ENCODE measurements at places on chromosomes 5 and 9. TPM values are rescaled to one million over a fixed set of nuclear protein-coding genes. Genes with fewer than 3 reads are reported as not detected.

DDX31 gene
- total RNA-seq = 7.0 TPM

CCIN gene
- total RNA-seq = 1.3 TPM

CD72 gene
- total RNA-seq = 6.7 TPM

CXCL14 gene
- total RNA-seq = under 0.01 TPM

SCGB3A2 gene
- total RNA-seq = not detected

SPINK4 gene
- total RNA-seq = not detected

ALG2 gene
- 27.5 TPM for total RNA-seq

PRDM9 gene
- under 0.01 TPM for total RNA-seq

TXNDC8 gene
- total RNA-seq = not detected

SEMA6A gene
- 0.27 TPM for total RNA-seq

GABRG2 gene
- total RNA-seq = under 0.01 TPM

COL23A1 gene
- total RNA-seq = 0.27 TPM

WNK2 gene
- total RNA-seq = under 0.01 TPM

GAS1 gene
- 0.27 TPM for total RNA-seq

ARL10 gene
- 17.8 TPM for total RNA-seq

NTNG2 gene
- 22.1 TPM for total RNA-seq

HAVCR2 gene
- 5.9 TPM for total RNA-seq

PCDHGB2 gene
- 2.4 TPM for total RNA-seq

ERGIC1 gene
- 243 TPM for total RNA-seq

NR3C1 gene
- 39.9 TPM for total RNA-seq

CDC20B gene
- total RNA-seq = not detected

C9orf50 gene
- total RNA-seq = not detected

GPR150 gene
- total RNA-seq = 0.54 TPM

KIF12 gene
- under 0.01 TPM for total RNA-seq

Data from hematopoietic multipotent progenitor cell (in vitro differentiated cells).